Substantia nigra (tissue), 51 donors: ENCODE measurements at places on chromosomes 12 and 14.
A peak's percentile ranks its signal among the peaks of the same experiment; 100 is the strongest.

DNA sequence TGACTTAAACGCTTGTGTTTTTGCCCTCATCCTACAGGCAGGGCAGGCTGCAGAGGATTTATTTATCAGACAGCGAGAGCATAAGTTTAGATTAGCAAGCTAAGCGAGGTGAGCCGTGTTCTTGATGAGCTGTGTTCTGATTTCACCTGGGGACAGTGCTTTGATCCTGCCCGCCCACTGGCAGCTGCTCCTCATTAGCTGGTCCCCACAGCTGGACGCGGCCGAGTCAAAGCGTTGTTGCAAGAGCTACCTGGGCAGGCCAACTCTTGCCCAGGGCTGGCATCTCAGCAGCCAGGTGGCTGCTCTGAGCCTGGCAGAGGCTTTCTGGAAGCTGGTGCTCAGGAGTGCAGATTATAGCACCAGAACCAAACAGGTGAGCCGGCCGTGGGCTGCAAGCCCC lies 46.8 kb upstream of the BEGAIN start:
- no peak for DNase-seq

DNA sequence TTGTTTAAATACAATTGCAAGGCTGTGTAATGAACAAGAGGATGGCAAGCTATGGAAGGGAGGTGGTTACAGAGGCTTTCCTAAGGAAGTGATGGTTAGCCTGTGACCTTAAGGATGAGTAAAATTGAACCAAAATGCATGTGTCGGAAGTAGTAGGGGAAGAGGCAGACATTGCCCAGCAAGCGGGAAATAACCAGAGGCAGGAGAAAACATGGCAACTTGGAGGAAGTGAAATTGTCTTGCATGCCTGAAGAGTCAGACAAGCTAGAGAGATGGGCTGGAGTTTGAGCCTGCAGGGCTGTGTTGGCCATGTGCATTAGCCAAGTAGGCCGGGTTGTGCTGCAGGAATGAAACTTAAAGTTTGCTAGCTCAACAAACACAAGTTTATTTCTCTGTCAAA lies 96.2 kb downstream of the BTG1 start:
- no peak for DNase-seq

- DNase-seq, result no peak
These were observed 6.5 kb upstream of the OTX2 start for GRCh38 chr14:56816574-56817391.

GRCh38 chr14:92960706-92961566 lies 38.0 kb downstream of the CHGA start:
- DNase-seq, result no peak

GRCh38 chr12:117236456-117237001 lies 46.3 kb upstream of the FBXO21 start:
- peak; percentile 72 for DNase-seq

- DNase-seq, result no peak
These were observed 1261.2 kb downstream of the TMEM121 start for GRCh38 chr14:106787626-106788025.
